ENCODE measurements at places on chromosomes 7 and 10.

DNA sequence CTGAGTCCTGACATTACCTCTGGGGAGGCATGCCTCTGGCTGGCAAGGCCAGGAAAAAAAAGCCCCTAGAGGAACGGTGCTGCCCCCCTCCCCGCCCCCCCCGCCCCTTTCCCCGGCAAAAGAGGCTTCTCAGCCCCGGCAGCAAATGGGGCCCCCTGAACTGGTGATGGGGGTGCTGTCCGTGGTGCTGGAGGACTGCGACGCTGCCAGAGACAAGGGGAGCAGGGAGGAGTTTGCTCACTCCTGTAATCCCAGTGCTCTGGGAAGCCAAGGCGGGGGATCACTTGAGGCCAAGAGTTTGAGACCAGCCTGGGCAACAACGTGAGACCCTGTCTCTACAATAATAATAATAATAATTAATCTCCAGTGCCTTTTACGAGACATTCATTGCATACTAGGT is 23.7 kb downstream of the SRRM3 start:
- no peak for DNase-seq

- DNase-seq = no peak
Observed at GRCh38 chr10:49663596-49663995, 15.9 kb upstream of the C10orf53 start.

DNA sequence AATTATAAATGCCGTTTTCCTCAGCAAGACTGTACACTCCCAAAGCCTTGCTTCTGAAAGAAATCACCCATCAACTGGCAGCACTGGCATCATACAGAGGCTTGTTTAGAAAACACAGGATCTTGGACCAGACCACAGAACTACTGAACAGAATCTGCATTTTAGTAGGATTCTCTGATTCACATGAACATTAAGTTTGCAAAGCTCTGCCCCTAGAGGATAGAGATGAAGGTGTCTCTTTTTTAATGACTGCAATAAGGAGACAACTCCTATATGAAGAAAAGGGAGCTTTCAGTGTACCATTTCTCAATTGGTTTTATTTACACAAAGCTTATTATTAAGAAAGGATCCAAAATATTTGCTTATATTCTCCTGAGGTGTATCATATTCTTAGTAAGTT is 172.7 kb downstream of the AGMO start:
- DNase-seq = no peak

DNA sequence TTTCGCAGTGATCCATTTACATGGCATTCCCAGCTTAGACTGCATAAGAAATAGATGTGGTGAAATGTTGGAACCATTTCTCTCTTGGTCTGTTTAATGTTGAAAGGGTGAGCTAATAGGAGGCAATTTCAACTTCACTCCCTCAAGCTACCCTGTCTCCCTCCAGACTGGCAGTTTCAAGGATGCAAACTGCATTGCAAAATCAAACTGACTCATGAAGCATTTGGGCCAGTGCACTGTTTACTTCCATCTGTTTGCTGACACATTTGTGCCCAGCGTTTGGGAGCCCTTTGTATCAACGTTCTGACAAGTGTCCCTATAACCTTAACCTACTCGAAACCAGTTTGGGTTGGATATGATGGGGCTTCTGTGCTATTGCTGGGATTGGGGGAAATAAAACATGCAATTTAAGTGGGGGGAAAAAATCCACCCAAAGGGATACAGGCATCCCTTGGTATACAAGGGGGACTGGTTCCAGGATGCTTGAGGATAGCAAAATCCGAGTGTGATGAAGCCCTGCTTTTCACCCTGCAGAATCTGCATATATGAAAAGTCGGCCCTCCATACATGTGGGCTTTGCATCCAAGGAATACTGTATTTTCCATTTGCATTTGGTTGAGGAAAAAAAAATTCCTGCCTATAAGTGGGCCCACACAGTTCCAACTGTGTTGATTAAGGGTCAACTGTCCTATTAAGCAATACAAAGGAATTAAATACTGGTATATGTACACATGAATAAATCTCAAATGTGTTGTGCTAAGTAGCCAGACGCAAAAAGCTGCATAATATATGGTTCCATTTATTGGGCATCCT is 15.6 kb downstream of the RHEB start:
- DNase-seq = no peak

GRCh38 chr10:88870089-88870488 is 10.0 kb upstream of the STAMBPL1 start:
- no peak for DNase-seq

DNA sequence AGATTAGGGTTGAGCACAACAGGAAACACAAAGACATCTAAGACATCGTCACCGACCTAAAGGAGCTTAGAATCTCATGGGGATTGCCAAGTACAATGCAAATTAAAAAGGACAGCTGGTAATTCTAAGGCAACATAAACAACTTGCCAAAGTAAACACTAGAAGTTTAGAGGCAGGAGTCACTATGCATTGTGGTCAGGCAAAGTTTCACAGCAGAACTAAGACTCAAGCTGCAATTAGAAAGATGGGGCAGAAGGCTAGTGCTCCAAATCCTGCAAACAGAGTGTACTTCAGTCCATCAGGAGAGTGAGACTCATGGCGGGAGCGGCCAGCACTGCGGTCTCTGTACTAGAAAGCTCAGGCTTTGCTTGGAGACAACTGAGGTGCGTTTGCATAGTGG is 52.7 kb downstream of the HIPK2 start:
- no peak for DNase-seq

DNA sequence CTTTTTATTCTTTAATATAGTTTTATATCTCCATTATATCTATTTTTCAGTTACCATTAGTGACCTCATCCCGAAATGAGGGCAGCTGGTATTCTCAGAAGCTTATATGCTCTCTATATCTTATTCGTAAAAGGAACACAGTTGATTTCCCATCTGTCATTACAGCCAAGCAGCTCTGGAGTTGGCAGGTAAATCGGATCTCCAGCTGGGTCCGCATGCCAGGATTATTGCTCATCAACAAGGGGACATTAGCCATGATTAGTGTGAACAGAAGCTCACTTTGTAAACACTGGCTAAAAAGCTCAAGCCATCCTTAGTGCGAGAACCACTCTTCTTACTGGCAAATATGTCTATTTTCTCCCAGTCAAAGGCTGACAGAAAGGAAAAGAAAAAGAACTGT is 180.3 kb downstream of the NPSR1 start:
- peak; percentile 41 for DNase-seq

- DNase-seq = no peak
Observed at GRCh38 chr7:148374396-148375259, 215.9 kb upstream of the C7orf33 start.

DNA sequence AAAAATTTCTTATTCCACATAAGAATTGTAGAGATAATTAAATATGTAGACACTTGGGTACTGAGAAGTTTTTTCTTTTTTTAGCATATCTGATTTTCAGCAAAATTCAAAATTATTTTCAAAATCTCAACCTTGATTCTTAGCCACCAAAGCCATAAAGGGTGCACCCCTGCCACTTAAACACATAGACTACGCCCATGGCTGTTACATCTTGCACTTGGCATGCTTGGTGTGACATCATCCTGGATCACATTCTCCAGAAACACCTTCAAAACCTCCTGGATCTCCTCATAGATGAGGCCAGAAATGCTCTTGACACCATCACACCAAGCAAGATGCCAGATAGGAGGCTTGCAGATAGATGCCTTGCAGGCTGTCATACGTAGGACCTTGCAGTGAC is 89.1 kb upstream of the KLF14 start:
- DNase-seq = no peak

DNA sequence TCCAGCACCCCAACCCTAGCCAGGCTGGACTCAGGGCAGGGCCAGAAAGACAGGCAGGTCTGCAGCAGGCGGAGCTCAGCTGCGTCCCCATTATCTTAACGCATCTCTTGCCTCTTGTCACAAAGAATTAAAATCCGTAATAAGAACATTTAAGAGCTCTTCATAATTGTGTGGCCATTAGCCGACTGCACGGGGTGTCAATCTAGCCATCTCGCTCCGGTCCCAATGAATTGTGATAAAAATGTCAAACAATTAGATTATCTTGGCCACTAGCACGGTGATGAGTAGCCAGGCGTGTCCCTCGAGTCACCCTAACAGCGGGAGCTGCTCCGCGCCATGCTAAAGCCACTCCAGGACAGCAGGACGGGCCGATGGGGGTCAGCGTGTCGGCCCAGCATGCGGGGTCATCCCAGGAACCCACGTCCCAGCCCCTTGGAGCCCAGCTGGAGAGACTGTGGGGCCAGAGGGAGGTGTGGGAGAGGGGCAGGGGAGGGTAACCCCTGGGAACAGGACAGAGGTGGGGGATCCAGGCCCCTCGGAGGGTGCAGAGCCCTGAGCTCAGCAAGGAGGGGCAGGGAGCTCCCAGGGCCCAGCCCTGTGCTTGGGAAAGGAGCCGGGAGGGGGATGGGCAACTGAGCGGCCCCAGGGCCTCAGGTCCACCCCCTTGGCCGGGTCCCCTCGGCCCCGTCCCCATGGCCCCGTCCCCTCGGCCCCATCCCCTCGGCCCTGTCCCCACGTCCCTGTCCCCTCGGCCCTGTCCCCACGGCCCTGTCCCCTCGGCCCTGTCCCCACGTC is 17.7 kb upstream of the NKX6-2 start:
- DNase-seq = no peak

GRCh38 chr7:116355424-116355765 is 144.1 kb upstream of the CAV2 start:
- no peak for DNase-seq

GRCh38 chr10:131546086-131546810 is 234.7 kb upstream of the TCERG1L start:
- DNase-seq = no peak

GRCh38 chr10:12077580-12078180 is 8.9 kb downstream of the DHTKD1 start:
- no peak for DNase-seq

DNA sequence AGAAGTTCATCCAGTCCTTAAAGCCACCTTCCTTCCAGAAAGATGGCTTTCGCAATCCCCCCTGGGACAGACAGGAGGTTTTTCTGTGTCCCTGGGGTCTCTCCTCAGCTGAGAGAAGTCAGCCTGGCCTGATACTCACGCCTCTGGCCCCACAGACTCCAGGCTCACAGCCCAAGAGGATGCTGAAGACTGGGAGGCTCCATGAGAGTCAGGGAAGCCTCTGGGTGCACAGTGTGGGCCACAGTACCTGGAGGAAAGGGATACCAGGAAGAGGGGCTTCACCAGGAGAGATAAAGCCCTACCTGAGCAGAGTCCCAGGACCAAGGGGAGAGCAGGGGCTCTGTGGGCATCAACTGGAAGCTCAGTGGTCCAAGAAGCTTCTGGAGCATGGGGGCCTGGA is 324.4 kb downstream of the GRID1 start:
- DNase-seq = no peak

DNA sequence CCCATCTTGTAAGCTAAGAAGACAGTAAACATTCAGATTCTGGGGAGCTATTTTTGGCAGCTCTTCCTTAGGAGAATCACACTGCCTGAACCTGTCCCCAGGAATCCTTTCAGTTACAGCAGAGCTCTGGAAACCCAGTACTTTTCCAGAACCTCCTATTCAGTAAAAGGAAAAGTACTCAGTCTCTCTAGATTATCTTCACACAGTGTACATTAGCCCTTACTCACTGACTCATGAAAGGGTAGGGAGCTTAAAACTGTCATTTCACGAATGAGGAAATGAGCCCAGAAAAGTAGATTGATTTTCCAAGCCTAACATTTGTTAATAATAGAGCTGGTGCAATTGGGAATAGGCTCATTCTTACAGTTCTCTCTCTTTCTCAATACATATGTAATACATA is 3.9 kb upstream of the CNNM1 start:
- no peak for DNase-seq

- no peak for DNase-seq
Observed at GRCh38 chr7:15424468-15424867, 137.3 kb downstream of the AGMO start.

DNA sequence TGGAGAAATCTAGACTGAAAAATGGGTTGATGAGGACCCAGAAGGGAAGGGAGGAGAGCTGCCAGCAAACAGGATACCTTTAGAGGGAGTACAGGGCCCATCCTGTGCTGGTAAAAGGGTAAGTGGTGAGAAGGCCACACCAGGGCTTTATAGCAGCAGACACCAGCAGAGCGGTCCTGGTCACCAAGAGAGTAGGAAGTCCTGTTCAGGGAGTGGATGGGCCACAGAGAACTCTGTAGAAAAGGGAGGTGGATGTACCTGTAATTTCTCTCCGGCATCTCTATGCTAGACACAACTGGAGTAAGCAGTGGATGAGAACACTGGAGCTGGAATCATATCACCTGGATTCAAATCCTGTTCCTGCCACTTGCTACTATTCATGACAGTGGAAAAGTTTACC is 867.2 kb downstream of the CCSER2 start:
- DNase-seq = no peak

- no peak for DNase-seq
Observed at GRCh38 chr10:77034240-77034639, 603.4 kb downstream of the KCNMA1 start.

GRCh38 chr7:65731562-65732035 is 141.3 kb upstream of the VKORC1L1 start:
- DNase-seq = no peak

- no peak for DNase-seq
Observed at GRCh38 chr10:110898391-110898790, 20.6 kb downstream of the BBIP1 start.

DNA sequence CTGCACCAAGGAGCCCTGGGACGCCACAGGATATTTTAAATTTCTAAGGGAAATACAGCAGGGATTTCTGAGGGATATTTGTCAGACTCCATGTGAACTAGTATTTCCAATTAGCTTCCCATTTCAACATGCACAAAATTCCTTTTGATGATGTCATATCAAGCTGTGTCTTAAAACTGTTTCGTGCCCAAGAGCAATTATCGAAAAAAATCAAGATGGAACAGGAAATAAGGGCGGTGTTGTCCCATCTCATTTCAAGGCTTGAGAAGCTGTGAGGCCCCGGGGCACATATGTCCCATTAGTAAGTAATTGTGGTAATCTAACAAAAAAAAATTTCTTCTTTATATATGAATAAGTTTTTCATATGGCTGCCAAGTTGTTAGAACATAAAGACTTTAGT is 47.4 kb downstream of the PPP1R17 start:
- DNase-seq = no peak

GRCh38 chr10:38209332-38209731 is 115.2 kb downstream of the ZNF37A start:
- DNase-seq = no peak

Data from NCI-H2171 (cell line).